GM20000 (cell line): ENCODE measurements at places on chromosomes 16 and 17.

DNA sequence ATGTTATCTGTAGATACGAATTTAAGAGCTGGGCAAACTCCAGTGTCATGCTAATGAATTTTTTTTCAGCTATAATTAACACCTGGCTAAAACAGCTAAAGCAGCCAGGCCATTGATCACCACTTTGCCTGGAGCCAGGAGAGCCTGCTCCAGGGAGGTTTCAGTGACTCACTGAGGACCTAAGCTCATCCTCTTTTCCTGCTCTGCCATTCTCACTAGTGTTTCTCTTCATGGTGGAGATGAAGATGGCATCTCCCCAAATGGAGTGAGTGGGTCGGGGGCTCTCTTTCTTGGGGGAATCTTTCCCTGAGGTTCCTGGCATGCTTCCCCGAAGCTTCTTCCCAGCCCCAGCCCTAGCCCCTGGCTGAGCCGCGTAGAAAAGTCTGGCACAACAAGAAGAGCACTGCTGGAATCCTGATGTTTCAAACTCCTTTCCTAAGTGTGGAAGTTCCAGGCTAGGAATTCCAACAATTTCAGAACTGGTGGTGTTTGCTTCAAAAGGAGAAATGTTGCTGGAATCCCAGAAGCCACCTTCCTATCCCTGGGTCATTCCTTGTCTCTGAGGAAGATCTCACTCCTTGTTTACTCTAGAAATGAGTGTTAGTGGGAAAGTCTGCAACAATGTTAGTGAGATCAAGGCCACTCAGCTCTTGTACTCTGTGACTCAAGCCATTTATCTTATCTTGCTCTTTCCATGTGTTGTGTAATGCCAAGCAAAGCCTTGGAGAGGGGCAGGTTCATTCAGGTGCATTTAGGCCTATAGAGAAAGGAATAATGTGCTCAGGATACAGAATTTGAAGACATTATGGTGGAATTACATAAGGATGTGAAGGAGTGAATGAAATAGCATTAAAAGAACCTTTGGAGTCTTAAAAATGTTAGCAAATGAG, 26.0 kb upstream of the B4GALNT2 start:
- DNase-seq = no peak

- no peak for DNase-seq
These were observed 1.6 kb downstream of the TOX3 start for GRCh38 chr16:52545222-52545897.

DNA sequence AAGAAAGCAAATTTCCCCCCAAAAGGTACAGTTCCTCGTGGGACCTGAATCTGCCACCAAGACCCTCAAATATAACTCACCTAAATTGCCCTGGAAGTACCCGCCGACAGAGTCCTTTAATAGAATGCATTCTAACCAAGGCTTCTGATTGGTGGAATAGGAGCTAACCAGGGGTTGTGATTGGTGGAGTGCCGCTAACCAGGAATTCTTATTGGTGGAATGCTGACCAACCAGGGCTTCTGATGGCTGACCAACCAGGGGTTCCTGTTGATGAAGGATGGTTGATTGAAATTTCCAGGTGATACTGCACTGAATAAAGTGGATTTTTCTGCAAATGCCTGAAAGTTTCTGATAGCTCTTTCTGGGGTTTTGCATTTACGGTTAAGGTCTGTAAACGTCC, 6.5 kb downstream of the TFAP4 start:
- DNase-seq = no peak

GRCh38 chr16:7509963-7510601, 177.4 kb downstream of the RBFOX1 start:
- no peak for DNase-seq

DNA sequence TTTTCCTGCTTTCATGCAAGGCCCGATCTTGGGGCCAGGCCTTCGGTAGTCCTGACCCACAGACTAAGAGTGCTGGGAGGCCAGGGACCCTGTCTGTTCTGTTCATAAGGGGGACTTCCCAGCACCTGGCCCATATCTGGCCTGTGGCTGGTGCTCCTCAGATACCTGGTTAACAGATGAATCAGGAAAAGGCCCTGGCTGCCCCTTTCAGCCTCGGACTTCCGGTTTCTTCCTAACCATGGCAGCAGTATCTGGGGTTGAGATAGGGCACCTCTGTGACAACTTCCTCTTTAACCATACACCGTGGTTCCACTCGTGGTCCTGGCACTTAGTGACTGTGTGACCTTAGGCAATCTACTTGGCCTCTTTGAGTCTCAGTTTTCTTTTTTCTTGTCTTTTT, 18.4 kb downstream of the PLCG2 start:
- DNase-seq = peak; percentile 65

DNA sequence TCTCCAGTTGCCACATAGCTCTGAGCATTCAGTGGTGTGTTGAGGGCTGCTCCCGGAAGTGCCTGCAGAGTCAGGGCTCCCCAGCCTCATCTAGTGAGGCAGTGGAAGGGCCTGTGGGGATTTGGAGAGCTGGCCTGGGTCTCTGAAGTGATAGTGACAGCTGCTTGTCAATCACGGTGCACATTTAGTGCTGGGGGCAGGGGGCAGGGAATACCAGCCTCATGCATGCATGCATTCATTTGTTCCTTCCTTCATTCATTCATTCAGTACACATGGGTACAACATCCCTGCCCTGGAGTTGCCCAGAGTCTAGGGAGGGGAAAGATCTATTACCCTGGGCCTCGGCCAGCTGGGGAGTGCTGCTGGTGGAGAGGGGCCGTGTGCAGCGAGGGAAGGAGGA, 11.3 kb upstream of the STH start:
- no peak for DNase-seq

- DNase-seq = no peak
These were observed 1.7 kb upstream of the MYL4 start for GRCh38 chr17:47207143-47208067.
